ENCODE measurements at places on chromosomes 6 and 20. TPM values are rescaled to one million over a fixed set of nuclear protein-coding genes. Genes with fewer than 3 reads are reported as not detected.

DNA sequence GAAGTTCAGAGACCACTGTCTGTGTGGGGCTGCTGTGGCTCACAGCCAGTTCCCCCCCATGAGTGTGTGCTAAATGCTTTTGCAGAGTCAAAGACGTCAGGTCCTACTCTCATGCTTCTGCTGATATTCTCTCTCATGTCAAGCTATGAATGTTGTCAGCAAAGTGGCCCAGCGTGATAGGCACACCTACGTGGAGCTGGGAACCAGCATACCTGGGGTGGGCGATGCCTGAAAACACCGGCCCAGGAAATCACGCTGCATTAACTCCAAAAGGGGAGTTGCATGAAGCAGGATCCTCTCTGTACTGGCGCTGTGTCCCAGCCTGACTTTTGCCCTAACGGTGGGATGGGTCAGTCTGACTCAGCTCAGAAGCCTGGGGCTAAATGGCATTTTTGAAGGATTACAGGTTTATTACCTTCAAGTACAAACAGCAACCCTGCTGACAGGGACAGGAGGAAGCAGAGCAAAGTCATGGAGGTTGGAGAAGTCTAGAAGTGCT lies 9.0 kb upstream of the MRPS10 start:
- no peak for DNase-seq

DNA sequence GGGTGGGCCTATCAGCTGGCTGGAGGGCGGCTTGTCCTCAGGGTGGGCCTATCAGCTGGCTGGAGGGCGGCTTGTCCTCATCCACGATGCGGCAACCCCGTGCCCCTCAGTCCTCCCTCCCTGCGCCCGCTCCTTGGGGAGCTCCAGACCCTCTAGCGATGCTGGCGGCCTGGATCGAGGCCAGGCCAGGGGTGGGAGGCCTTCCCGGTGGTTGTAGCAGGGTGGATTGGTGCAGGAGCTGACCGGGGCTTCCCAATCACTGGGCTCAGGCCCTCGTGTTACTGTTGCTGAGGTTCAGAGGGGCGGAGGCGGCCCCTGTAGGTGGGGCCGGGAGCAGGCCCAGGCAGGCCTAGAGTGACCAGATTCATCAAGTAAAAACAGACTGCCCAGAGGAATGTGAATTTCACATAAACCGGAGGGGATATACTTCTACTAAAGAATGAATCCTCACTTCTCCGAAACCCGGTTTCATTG lies 8.8 kb downstream of the SLC17A9 start:
- no peak for DNase-seq

- no peak for DNase-seq
Measured at GRCh38 chr6:141123049-141123448, 1009.7 kb upstream of the GJE1 start.

DNA sequence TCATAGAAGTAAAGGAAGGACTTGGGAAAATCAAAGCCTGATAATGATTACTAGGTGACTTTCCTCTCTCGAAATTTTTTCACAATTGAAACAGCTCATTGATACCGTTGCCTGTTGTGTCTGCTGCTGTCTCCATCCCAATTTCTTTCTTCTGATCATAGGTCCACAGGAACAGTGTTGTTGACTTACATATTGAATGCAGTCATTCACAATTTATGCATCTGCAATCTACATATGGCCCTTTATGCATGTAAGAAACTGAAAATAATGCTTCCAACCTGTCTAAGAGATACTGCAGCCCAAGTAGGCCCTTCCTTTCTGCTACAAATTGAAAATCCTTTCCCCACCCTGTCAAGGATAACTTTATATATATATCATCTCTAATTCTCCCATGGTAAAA lies 381.3 kb downstream of the PKHD1 start:
- no peak for DNase-seq

DNA sequence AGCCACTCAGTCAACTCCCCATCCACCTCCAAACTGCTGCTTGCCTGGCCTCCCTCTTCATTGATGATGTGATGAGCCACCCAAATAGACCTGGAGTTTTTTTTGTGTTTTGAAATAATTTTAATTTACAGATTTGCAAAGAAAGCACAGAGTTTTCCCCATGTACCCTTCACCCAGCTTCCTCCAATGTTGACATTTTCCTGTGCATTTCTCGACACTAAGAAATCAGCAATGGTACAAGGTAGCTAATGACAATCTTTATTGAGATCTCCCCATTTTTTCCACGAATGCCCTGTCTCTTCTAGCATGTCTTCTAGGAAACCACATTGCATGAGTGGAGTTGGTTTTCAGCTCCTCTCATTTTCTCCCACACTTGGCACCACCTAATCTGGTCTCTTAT lies 30.1 kb downstream of the PPP1R14C start:
- DNase-seq, result no peak

- no peak for DNase-seq
Measured at GRCh38 chr20:10005885-10006284, 28.9 kb upstream of the ANKEF1 start.

DNA sequence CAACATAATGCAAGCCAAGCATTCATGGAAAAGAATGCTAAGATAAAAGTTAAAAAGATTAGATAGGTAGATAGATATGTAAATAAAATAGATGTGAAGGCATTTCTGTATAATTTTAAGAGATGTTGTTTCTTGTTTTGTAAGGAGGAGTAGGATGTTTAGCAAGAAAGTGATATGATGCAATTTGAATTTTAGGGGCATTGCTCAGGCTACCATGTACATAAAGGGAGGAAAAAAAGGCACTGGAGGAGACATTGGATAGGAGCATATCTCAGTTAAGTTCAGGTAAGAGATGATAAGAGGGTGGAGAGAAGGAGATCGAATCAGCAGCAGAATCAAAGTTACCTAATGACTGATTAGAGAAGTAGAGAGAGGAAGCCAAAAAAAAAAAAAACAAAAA lies 194.7 kb downstream of the TENT5A start:
- DNase-seq, result no peak

DNA sequence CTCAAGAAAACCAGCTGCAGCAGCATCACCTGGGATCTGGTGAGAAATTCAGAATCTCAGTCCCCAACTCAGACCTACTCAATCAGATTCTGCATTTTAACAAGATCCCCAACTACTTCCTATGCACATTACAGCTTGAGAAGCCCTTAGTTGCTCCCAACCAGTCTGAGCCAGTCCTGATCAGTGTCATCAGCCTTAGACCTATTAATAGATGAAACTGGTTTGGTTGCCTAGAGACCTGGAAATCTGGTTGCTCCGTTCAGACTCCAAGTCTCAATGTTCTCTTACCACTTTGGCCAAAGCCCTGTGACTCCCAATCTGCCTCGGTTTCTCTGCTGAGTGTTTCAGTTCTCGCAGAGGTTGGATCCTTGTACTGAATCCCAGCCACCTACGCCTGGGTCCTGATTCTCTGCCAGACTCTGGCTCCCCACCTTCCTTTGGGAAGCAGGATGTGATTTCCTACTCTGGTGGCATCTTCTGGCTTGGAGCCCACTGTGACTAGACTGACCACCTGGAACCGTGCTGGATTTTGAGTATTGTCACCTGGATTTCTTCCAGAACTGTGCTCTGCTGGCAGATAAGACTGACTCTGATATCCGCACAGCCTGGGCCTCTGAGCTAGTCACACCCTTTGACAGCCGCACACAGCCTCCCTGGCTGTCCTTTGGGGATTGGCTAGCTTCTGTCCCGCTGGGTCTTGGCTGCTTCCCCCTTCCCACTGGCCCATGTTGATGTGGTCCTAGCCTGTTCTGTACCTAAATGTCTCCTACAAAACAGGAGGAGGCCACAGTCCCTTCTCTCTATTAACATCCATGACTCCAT lies 20.3 kb upstream of the ATXN1 start:
- DNase-seq, result no peak

Gene DLK2
- polyA plus RNA-seq, result 2.0 TPM

Gene PARD6B
- polyA plus RNA-seq, result 9.0 TPM

Gene SLC29A1
- polyA plus RNA-seq, result 28.1 TPM

- no peak for DNase-seq
Measured at GRCh38 chr20:31662372-31662854, 24.7 kb downstream of the COX4I2 start.

DNA sequence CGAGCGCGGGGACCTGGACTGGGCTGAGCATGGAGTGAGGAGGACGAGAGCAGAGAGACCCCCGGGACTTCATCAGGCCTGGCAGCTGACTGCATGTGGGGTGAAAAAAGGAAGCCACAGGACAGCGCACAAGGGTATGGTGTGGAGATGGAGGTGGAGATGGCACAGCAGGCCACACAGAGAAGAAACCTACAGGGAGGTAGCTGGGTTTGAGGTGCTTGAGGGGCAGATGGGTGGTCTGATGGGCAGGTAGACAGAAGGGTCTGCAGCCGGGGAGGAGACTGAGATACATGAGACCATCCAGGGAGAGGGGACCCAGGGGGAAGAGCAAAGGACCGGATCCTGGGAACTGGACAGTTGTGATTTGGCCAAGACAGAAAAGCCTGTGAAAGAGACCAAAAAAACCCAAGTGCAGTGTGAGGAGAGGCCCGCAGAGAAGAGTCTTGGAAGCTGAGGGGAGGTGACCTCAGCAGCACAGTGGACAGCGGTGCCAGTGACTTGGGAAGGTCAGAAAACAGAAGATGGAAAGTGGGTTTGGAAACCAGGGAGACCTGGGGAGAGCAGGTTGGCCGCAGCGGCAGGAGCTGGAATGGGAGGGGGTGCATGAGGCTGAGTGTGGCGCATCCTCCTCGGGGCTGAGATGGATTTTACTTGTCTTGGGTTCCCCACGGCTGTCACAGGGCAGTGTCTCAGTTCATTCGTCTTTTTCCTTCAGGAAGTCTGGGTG lies 5.5 kb downstream of the HLA-DPB1 start:
- peak; percentile 9 for DNase-seq

GRCh38 chr20:48800177-48800576 lies 27.6 kb downstream of the PREX1 start:
- DNase-seq, result no peak

DNA sequence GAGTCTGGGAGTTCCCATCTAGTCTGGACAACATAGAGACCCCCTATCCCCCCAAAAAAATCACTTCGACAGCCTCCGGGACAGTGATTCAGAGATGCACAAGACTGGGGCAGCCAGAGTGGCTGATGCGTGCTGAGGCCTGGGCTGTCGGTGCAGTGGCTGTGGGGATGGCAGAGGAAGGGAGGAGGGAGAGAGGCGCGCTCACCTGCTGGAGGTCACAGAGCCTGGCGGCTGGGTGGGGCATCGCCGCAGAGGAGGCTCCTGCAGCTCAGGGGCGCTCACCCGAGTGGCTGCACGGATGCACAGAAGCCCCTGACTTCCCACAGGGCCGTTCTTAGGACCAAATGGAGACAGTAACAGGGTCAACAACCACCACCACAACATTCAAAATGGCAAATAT lies 182.8 kb downstream of the SMOC2 start:
- no peak for DNase-seq

DNA sequence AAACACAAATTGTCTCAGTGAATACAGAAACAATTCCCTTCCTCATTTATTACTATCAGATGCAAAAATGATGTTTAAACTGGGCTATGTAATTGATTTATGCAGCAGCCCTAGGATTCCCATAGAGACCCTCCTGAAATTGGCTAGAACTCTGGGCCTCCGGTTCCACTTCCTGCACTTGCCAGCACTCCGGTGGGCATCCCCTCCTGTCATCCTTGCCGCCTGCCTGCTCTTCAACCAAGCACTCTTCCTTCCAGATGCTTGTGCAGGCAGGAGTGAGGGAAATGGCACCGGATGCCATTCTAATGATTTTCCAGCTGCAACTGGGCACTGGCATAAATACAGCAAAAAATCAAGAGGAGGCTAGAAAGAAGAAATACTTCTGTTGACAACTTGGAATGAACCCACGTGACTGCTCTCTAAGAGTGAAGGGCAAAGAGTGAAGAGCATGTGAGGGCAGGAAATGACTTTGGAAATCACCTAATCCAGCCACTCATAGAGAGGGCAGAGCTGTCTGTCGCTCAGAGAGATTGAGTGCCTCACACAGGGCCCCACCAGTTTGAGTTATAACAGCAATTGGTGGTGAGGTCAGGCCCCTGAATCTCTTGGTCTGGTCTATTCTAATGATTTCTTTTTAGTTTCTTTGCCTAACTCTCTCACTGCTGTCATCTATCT lies 3.7 kb upstream of the NEDD9 start:
- no peak for DNase-seq
